ENCODE measurements at places on chromosomes 4 and X.

DNA sequence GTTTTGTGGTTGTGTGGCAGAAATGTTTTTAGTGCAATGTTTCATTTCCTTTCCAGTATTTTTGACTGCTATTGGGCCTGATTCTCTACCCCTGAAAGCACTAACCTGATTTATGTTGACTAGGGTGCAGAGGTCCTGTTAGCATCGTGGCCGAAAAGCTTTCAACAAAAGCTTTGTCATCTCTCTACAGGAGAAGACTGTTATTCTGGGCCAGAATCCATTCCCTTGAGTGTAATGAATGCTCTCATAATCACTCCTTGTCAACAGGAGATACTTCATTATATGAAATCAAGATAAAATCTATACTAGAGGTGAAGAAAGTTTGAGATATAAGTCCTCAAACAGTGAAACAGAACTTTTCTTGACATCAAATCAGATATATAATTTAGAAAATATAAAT, 195.5 kb downstream of the ZNF330 start:
- no peak for DNase-seq

- DNase-seq: no peak
Observed at GRCh38 chr4:46804781-46805413, 104.1 kb downstream of the COX7B2 start.

GRCh38 chrX:55524487-55524886, 34.8 kb upstream of the USP51 start:
- no peak for DNase-seq

DNA sequence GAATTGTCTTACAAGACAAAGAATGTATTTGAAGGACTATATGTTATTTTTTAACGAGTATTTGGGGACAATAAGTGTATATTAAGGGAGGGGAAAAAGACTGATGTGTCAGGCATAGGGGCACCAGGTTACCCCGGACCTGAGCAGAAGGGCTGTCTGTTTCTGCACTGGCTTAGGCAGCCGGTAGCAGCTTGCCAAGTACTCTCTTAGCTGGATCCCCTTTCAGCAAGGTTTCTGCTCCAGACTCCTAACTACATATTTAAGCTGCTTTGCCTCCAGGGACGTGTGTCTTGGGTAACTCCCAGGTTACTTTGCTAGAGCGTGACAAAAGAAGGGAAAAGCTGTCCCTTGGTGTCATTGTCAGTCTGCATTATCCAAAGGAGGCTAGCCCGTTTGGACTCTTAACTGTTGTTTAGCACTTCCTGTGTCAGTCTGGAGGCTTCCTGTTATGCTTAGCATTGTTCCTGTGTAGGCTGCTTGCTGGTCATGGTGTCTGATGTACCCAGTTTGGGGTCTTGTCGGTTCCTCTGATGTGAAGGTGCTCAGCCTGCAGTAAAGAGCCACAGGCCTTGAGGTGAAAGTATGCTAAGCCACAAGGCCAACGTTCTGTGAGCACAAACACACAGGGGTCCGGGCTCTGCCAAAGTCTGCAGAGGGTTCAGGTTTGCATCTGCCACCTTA, 11.6 kb downstream of the CXCR3 start:
- no peak for DNase-seq

GRCh38 chr4:48103483-48104139, 30.4 kb downstream of the TXK start:
- DNase-seq: no peak

DNA sequence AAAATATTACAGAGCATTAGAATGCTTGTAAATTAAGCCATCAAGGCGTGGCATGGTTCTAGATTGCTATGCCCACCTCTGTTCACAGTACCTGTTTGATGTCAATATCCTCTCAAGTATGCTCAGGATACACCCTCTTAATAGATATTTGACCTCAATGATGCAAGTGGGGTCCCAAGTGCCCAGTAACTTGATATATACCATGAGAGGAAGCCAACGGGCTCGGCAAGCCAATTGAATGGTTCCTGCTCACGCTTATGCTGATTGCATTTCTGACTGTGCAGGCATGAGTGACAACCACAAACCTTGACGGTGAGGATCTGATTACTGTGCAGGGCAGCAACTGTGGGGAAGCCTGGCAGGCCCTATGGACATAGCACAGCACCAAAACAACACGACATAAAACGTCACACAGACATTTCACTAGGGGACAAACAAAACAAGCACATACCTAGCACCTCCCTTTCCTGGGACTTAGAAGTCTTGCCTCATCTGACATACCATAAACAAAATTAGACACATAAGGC, 179.1 kb upstream of the ETNPPL start:
- DNase-seq: no peak

DNA sequence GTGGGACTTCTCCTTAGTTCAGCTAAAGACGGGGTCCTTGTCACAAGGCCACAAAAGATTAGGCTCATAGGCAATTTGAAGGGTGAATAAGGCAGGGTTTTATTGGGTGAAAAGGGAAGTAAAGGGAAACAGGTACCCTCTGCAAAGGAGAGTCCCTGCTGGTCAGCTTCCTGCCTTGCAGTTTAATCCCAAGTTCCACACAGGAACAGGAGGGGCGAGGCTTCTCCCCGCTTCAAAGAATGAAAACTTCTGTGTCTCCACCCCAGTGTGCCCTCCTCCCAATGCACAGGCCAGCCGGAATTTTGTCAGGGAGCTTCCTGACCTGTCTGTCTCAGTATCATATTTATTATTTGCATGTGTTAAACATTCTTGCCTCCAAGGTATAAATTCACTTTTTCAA, 37.1 kb downstream of the ITM2A start:
- no peak for DNase-seq

GRCh38 chr4:111854494-111855087, 290.7 kb upstream of the FAM241A start:
- DNase-seq: no peak

DNA sequence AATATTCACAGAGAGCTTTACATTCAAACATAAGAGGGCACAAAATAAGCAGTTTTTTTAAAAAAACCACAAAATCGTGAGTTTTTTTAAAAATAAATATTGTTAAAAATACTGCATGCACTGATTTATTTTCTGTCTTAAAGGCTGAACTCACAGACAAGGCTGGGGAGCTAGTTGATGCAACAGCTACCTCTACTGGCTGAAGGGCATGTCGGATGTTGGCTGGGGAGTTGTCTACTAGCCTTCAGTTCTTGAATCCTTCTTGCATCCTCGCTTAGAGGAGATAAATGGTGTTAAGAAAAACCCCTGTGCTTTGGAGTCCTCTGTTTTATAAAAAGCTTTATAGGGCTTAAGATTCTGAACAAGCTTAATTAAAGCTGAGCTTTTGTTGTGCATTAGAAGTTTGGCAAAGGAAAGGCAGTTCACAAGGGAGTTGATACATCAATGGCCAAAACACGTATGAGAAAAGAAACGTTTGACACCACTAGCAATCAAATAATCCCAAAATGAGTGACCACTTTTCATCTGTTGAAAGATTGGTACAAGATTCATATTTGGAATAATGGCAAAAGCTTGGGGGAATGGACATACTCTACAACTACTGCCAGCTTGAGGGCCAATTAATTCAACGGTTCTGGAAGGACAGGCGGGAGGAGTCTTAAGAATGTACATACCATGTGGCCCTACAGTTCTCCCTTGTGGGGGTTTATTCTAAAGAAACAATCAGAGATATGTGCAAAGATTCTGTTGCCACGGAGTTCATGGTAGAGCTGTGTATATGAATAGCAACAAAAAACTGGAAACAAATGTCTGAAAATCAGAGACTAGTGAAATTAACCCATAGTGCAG, 94.7 kb downstream of the SEL1L3 start:
- DNase-seq: no peak

DNA sequence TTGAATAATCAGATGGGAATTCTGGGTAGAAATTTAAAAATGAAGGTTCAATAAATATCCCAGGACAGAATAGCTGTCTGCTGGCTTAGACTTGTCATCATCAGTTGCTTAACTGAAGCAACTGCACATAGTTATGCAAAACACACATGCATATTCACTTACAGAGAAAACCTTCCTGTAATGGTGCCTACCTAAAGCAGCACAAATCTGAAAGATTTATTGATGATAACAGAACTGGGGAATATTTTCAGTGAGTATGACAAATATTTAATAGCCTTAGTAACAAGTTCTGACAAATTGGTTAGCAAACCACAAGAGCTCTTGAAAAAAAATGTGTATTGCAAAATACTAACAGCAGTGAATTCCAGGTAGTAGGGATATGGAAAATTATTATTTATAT, 606.8 kb upstream of the BOD1L1 start:
- no peak for DNase-seq

GRCh38 chr4:53267026-53267425, 98.8 kb downstream of the SCFD2 start:
- DNase-seq: no peak

DNA sequence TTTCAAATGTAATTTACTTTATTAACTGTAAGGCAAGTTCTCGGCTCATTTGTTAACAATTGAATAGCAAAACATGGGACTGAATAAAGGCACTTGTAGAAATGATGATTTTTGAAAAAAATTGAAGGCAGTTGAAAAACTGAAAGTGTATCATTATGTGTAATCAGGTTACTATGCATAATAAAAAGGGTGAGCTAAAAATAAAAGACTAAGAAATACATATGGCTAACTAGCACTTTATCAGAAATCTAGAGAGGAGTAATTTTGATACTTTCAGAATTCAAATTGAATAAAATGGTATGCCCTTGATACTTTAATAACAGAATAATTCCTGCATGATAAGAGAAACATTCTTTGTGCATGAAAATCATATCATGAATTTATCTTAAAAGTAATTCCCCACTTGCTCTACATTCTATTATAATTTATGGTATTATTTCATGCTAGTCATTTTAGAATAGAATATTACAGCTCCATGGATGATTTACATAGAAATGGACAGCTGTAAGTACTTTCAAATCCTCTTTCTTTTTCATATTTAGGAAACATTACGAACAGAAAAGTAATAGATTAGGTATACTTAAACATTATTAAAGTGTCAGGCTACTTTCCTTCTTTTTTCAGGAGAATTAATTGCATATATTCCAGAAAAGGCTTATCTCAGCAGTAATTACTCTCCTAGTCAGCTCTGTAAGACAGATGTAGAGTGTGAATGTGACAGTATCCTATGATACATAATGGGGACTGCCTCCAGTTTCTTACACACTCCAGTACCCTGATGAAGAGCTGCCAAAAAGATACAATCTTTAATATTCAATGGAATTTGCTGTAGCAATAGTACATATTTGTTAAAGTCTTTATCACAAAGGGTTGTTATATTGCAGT, 697.3 kb downstream of the CCSER1 start:
- no peak for DNase-seq

GRCh38 chr4:158208963-158209640, 1.2 kb upstream of the TMEM144 start:
- DNase-seq: no peak

DNA sequence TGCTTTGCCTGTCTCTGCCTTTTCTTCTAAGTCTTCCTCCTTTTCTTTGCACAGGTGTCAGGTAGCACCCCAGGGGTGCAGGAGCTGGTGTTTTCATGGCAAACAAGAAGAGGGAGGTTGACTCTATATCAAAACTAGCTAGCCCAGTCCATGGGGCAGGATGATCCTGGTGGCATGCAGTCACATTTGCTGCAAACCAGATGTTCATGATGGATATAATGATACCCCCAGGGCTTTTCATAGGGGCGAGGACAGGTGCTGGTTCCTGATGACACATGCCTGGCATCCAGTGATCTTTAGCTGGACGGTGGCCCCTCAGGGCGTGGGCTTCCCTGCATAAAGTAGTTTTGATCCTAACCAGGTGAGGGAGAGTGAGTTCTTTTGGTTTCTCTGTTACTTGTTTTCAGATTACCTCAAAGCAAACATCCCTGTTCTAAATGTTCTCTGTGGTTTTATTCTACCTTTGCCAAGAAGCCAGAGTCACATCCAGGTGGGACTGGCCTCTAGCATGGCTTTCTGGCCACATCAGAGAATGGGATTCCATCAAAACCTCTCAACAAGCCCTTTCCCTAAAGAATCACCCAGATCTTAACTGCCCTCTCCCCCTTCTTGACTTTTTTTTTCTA, 11.2 kb upstream of the UBA6 start:
- DNase-seq: no peak

- DNase-seq: no peak
Observed at GRCh38 chr4:114109776-114110175, 130.3 kb upstream of the ARSJ start.

DNA sequence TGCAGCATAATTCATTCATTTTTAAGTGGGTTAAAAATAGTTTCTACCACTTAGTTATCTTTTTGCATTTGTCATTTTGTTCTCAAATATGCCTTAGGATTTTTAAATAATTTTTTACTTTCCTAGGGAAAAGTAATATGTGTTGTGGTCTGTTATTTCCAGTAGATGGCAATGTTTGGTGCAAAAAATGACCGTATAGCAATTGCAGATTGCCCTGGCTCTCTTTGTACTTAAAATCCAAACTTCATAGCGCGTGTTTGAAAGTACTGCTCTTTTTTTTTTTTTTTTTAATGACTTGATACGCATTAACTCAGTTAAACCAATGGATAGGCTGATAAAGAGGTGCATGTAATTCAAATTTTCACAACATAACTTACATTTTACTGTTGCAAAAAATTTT, 74.4 kb upstream of the RBMX start:
- no peak for DNase-seq

GRCh38 chr4:169208516-169208915, 62.2 kb downstream of the SH3RF1 start:
- DNase-seq: no peak

GRCh38 chr4:1381944-1382541, 24.2 kb downstream of the NKX1-1 start:
- no peak for DNase-seq

GRCh38 chr4:161132715-161133425, 1030.9 kb downstream of the FSTL5 start:
- DNase-seq: no peak

DNA sequence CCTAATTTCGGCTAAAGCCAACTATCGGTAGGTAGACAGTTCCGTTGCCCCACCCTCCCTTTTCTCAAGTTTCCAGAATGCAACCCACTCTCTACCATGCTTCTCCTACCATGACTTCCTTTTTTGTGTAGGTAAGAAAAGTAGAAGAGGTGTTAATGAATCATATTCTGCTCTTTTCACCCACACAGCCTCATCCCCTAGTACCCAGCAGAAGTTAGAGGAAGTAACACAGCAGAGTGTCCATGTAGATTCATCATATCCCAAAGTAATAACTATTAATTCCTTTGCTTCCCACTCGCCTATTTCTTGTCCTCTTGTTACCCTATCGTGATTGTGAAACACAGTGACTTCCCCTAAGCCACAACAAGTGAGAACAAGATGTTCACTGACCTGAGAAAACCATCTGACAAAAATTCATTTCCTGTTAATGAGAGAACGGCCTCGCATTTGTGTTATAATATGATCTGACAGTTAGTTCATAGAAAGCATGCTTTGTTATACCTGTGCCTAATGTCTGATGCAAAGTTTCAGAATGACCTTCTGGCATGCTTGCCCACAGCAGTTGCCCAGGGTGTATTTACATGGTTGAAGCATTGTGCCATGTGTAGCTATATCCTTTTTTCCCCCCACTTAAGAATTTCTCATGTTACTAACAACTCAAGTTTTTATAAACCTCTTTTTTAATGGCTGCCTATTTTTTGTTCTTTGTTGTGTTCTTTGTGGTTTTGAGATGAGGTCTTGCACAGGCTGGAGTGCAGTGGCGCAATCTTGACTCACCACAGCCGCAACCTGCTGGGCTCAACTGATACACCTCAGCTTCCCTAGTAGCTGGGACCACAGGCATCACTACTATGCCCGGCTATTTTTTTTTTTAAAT, 185.6 kb downstream of the RAP1GDS1 start:
- DNase-seq: peak; percentile 58

GRCh38 chrX:53160297-53160983, 64.6 kb downstream of the KDM5C start:
- DNase-seq: no peak
